ENCODE measurements at places on chromosomes 2 and 18. TPM values are rescaled to one million over a fixed set of nuclear protein-coding genes. Genes with fewer than 3 reads are reported as not detected.

- H3K4me3 ChIP-seq = no peak overlapping the region
- no peaks in the 10 kb centered on the region for H3K36me3 ChIP-seq
- H3K27me3 ChIP-seq = no peaks in the 10 kb centered on the region
Observed at GRCh38 chr2:210262036-210262435, 36.8 kb upstream of the ACADL start.

TCF7L1 gene
- total RNA-seq = not detected

DNA sequence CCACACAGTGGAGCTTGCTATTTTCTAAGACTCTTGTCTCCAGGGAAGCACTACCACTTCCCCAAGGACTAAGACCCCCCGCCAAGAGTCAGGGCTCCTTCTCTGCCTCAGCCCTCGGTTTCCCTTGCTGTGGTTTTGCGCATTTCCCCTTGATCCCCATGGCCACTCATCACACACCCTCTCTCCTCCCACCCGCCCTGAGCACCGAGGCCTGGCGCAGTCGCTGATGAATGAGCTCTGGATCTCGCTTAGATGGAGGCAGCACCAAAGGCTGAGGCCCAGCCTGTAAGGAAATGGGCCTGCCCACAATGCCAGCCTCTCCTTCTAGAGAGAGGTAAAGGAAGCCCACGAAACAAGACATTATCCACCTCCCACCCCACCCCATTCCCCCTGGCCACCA, 96.9 kb downstream of the TNS1 start:
- peaks cover 6% of the 10 kb centered on the region for H3K4me1 ChIP-seq
- H3K4me3 ChIP-seq = no peak overlapping the region
- DNase-seq = no peak
- peaks cover 19% of the 10 kb centered on the region for H3K27me3 ChIP-seq
- H3K27ac ChIP-seq = no peak overlapping the region

RBKS gene
- 3.1 TPM for total RNA-seq

CREG2 gene
- total RNA-seq = not detected

GRCh38 chr18:26792661-26793060, 72.8 kb downstream of the AQP4 start:
- no peak overlapping the region for H3K4me3 ChIP-seq
- no peaks in the 10 kb centered on the region for H3K4me1 ChIP-seq
- H3K27me3 ChIP-seq = no peaks in the 10 kb centered on the region
- H3K36me3 ChIP-seq = no peaks in the 10 kb centered on the region
- no peak for DNase-seq

RNU2-63P gene
- 39.8 TPM for total RNA-seq

MC4R gene
- not detected for total RNA-seq

- H3K27me3 ChIP-seq = peaks cover 5% of the 10 kb centered on the region
- H3K27ac ChIP-seq = no peak overlapping the region
- H3K36me3 ChIP-seq = no peaks in the 10 kb centered on the region
Observed at GRCh38 chr2:201496785-201497184, 45.2 kb downstream of the STRADB start.

SPC25 gene
- 30.3 TPM for total RNA-seq

DNA sequence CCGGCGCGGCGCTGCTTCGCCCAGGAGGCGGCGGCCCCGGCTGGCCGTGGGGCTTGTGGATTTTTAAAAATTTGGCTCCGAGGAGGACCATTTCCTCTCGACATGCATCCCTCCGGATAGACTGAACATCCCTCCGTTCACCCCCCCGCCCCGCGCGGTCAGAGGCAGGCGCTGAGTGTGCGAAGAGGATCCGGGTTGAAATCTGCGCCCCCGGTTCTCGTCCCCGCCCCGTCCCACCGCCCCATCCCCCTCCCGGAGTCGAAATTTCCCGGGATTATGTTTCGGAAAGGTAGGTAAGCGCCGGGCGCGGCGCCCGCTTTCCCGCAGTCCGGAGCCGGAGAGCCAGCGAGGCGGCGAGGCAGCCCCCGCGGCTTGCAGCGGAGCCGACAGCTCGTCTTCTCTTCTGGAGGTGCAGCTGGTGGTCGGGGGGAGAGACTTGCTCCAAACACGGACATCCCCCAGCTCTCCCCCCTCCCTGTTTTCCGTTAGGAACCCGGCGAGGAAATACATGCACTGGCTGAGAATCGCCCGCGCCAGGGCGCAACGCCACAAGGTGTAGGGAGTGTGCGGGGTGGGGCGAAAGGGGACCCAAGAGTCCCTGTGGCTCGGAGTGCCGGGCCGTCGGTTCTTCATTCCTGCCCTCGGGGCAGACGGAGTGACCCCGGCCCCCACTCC, at the start of gene PRKCE:
Gene PRKCE (plus strand): TSS at position 261 of the 675 bp plus-strand sequence.
- H3K27me3 ChIP-seq = no peaks in the 10 kb centered on the region
- H3K36me3 ChIP-seq = peaks cover 6% of the 10 kb centered on the region
- H3K4me3 ChIP-seq = peak within 1 kb of the TSS; percentile 95
- DNase-seq = peak; percentile 64
- H3K27ac ChIP-seq = peak within 1 kb of the TSS; percentile 79

GRCh38 chr2:96528700-96529375, 7.7 kb upstream of the ARID5A start:
- no peaks in the 10 kb centered on the region for H3K36me3 ChIP-seq
- H3K4me1 ChIP-seq = peaks cover 67% of the 10 kb centered on the region
- no peaks in the 10 kb centered on the region for H3K27me3 ChIP-seq

GRCh38 chr2:127632592-127633489, 13.1 kb upstream of the GPR17 start:
- H3K36me3 ChIP-seq = no peaks in the 10 kb centered on the region
- no peak overlapping the region for H3K4me3 ChIP-seq
- no peaks in the 10 kb centered on the region for H3K27me3 ChIP-seq
- no peaks in the 10 kb centered on the region for H3K4me1 ChIP-seq

VIL1 gene
- total RNA-seq = 0.10 TPM

CFC1 gene
- not detected for total RNA-seq

OTOS gene
- total RNA-seq = not detected

- no peak overlapping the region for H3K27ac ChIP-seq
- H3K4me1 ChIP-seq = no peaks in the 10 kb centered on the region
- H3K36me3 ChIP-seq = no peaks in the 10 kb centered on the region
- peaks cover 15% of the 10 kb centered on the region for H3K27me3 ChIP-seq
- DNase-seq = peak; percentile 37
- H3K4me3 ChIP-seq = no peak overlapping the region
Observed at GRCh38 chr2:109736177-109736827, 57.8 kb upstream of the RGPD5 start.
